ENCODE measurements at places on chromosomes 3 and 15.

- no peak for DNase-seq
These were observed 51.6 kb downstream of the FILIP1L start for GRCh38 chr3:100062665-100063064.

- no peak for DNase-seq
These were observed 8.4 kb downstream of the RAB6B start for GRCh38 chr3:133887074-133887802.

DNA sequence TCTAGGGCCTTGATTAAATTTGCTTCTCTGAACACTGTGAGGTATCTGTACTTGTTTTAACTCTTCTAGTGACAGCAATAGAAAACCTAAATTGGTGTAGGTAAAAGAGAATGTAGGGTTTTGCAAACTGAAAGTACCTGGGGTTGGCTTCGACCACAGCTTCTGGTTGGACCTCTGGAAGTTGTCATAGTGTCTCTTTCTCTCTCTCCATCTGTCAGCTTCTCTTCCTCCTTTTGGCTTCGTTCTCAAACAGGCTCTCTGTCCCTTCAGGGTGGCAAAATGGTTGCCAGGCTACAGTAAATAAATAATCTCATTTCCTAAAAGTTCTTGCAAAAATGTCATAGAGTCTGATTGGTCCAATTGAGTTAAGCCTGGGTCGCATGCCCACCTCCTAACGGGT lies 149.3 kb upstream of the CTDSPL start:
- no peak for DNase-seq

- no peak for DNase-seq
These were observed 1.2 kb upstream of the SHISA5 start for GRCh38 chr3:48505146-48505545.

GRCh38 chr3:156038869-156039268 lies 81.5 kb upstream of the KCNAB1 start:
- no peak for DNase-seq
